NCI-H2029 treated with DMSO at 0.1 percent for 48 hours (cell line): ENCODE measurements at places on chromosomes 6 and 20.

DNA sequence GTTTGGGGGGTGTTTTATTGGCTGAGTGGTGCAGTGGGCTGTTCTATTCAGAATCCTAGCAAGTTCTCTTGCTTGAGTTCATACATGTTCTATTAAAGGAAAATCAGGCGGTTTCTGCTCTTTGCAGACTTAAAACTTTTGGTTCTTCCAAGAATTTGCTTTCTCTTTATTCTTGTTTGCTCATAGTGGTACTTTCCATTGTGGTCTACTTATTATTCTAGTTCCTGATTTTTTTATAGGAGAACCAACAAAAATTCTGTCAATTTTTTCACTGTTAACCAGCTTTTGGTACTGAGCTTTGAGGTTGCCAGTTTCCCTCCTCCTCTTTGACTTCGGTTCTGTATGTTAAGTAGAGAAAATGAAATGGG lies 6.7 kb downstream of the AFDN start:
- DNase-seq, result no peak

DNA sequence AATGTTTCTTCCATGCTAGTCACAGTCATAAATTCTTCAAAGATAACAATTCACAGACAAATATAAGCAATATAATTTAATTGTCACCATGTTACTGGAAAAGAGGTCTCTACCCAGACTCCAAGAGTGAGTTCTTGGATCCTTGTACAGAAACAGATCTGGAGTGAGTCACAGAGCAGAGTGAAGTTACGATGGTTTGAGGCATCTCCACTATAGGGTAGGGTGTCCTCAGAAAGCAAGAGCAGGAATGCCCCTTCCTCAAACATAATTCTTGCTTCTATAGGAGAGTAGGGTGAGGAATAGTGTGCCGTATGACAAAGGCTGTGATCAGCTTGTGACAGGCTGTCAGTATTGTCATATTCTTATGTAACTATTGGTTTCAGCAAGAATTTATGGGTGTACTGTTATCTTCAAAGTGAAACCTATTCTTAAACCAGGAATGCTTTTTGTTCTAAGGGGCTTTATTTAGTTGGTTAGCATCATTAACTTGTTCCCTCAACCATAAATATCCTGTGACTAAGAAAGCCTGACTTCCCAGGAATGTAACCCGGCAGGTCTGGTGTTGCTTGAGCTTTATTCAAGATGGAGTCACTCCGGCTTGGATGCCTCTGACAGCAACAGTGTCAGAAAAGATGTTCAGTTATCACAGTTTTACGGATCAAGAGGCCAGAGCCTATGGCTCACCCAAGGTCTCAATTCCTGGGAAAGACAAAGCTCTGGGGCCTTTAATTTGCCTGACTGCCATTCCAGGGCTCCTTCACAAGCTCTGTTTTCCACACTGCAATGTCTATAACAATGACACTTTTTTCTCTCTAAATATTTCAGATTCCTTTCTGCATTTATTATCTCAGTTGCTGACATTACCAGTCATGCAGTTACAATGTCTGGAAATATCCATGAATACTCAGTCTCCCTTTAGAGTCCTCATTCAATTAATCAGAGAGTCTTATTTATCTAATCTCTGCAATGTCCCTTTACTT lies 298.6 kb downstream of the C6orf118 start:
- no peak for DNase-seq

GRCh38 chr6:106084106-106084988 lies 1.8 kb upstream of the PRDM1 start:
- peak; percentile 30 for DNase-seq

DNA sequence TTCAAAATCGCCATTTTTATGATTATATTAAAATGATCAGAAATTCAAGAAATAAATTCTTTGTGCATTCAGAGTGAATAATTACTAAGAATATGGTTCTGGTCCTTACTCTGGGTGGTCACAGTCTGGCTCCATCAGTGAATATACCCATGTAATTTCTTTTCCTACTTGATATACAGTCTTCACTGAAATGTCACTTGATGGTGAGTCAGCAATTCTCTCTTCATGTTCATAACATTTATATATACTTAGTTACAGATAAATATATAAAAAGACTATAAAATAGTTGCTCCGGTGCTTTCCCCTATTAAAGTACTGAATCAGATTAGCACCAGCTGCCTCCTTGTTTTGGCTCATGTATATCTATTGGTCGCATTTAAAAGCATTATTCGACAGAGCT lies 56.4 kb upstream of the MTRF1L start:
- no peak for DNase-seq

DNA sequence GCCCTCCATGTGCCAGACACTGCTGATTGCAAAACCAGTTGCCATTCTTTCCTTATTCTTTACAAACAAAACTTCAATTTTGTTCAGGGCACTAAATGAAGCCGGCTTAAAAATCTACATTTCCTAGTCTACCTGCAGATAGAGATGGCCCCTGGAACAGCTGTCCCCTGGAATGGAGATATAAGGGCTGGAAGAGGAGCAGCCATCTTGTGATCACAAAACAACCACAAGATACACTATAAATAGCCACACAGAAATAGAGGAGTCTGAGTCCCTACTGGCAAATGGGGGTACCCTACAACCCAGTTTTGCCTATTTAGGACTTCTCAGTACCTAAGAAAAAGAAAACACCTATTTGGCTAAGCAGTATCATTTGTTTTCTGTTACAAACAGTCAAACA lies 115.9 kb upstream of the BEND6 start:
- DNase-seq, result no peak

DNA sequence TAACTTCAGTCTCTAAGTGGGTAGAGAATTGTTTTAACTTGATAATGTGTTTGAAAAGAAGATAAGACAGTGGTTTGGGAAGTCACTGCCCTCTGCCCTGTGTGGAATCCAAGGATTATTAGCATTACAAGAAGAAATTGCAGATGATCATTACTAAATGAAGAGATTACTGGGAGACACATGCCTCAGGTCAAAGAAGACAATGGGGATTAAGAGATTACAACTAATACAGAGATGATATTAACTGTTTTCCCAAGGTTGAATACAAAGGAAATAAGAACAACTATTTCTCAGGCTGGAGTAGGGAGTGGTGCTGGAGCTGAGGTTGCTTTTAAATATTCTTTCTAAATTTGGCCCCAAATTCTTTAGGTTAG lies 166.0 kb downstream of the TRMT11 start:
- DNase-seq, result no peak

DNA sequence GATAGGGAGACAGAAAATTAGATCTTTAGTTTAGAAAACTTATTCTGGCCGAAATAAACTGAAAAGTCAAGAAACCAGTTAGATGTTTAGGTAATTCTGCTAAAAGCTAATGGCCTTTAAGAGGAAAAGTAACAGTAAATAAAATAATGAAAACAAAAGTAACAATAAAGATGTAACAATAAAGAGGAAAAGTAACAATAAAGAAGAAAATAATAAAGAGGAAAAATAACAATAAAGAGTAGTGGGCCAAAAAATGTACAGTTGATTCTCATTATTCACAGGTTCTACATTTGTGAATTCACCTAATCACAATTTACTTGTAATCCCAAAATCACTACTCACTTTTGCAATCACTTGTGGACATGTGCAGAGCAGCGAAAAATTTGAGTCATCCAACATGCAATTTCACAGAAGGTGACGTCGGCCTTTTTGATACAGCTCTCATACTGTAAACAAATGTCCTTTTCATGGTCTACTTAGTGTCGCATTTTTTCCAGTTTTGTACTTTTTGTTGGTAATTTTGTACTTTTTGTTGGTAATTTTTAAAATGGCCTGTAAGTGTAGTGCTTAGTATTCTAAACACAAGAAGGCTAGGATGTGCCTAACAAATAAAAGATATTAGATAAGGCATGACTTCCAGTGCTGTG lies 24.0 kb downstream of the HBS1L start:
- DNase-seq, result no peak

DNA sequence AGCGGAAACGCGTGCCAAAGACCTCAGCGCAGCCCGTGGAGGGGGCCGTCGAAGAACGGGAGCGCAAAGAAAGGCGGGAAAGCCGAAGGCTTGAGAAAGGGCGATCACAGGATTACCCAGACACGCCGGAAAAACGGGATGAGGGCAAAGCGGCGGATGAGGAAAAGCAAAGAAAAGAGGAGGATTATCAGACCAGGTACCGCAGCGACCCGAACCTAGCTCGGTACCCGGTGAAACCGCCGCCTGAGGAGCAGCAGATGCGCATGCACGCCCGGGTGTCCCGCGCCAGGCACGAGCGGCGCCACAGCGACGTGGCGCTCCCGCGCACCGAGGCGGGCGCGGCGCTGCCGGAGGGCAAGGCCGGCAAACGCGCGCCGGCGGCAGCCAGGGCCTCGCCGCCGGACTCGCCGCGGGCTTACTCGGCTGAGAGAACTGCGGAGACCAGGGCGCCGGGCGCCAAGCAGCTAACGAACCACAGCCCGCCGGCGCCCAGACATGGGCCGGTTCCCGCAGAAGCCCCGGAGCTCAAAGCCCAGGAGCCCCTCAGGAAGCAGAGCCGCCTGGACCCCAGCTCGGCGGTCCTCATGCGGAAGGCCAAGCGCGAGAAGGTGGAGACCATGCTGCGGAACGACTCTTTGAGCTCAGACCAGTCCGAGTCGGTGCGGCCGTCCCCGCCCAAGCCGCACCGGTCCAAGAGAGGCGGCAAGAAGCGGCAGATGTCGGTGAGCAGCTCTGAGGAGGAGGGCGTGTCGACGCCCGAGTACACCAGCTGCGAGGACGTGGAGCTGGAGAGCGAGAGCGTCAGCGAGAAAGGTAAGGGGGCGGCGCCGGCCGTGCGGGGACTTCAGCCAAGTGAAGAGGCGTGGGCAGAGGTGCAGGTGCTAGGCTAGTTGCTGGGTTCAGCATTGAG lies 296.2 kb downstream of the RIMS1 start:
- peak; percentile 1 for DNase-seq

GRCh38 chr6:7726416-7727085 lies 652 bp downstream of the BMP6 start:
- DNase-seq, result no peak

- peak; percentile 35 for DNase-seq
These were observed 11.9 kb downstream of the CD40 start for GRCh38 chr20:46129955-46130481.

- no peak for DNase-seq
These were observed 164.1 kb downstream of the TBXT start for GRCh38 chr6:166003569-166003968.

DNA sequence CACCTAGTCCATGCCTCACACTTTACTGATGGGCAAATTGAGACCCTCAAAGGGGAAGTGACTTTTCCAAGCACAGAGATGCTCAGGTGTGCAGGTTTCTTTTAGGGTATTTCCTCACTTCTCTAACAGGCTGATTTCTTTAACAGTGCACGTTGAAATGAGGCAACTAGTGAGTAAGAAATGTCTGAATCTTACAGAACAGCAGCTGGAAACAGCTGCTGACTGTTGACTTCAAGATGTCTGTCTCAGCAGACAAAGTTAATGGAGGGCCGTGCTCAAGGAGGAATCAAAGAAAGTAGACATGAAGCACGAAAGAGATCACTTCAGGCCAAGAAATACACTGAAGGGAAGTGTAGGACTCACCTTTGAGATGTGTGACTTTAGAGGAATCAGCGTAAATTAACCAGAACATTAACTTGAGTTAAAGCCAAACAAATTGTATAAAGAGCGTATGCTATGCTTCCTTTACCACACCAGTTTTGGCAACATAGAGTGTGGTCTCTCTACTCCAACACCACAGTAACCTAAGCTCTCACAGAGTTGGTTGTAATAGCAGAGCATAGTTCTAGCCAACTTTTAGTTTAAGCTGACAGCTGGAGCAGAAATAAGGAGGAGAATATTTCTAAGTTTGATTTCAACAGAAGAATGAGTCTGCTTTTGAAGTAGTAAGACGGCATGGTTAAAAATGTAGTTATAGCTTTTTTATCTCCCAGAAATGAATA lies 60.9 kb downstream of the SAMD3 start:
- no peak for DNase-seq

DNA sequence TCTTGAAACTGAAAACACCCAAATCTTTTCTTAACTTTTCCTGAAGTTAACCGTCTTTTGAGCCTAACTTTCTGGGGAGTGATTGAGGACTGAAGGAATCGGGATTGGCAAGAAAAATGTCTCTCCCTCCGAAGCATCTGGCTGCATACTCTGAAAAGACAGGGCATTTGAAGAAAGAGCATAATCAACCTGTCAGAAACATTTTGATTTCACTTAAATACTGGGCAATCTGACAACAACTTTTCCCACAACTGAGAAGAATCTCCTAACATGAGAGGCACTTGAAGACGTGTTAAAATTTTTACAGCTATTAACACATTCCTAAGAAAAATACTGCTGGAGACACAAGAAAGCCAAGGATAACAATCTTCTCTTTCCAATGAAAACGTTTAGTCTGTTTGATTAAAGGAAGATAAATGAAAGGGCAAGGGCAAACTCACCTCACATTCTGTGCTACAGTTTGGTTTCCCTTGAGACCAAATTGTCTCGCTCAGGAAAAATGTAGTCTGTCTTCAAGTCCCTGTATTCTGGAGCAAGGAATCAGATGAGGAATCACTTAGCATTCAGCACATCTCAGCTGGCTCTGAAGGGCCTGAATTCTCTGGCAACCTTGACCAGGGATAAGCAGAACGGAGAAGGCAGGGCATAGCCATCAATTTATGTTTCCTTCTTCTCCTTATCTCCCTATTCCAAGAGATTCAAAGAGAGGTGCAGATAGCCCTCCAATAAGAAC lies 76.1 kb downstream of the TBX18 start:
- no peak for DNase-seq

DNA sequence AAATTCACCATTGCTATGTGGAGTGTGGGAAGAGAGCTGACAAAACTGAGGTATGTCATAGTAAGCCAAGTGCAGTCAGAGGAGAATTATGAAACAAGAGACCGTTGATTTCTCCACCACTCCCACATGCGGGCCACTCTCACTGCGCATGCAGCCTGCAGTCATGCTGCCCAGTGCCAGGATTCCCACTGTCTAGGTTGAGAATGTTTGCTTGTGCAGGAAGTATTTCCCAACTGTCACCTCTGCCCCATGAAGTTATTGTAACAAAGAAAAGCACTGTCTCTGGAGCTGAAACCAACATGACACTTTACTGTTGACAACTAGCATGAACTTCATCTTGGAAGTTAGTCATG lies 18.7 kb upstream of the SFT2D1 start:
- no peak for DNase-seq

DNA sequence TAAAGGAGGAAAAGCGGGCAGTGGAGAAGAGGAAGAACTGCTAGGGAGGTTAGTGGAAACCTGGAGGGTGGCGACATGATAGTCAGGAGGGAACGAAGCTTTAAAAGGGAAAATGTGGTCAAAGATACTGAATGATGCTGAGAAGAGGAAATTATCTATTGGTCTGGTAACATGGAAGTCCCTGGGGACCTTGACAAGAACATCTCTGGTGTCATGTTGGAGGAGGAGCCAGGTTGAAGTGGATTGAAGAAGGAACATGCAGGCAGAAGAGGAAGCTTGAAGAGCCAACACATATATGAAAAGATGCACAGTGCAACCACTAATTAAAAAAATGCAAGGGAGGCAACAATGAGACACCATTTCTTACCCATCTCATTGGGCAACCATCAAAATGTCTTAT lies 251.9 kb upstream of the RNF24 start:
- no peak for DNase-seq

GRCh38 chr6:113855500-113856374 lies 1.4 kb upstream of the MARCKS start:
- peak; percentile 78 for DNase-seq
